Hematopoietic multipotent progenitor cell treated with erythropoietin and hydrocortisone succinate and interleukin-3 and kit ligand, for 17 days (in vitro differentiated cells): ENCODE measurements at places on chromosomes 3 and 15.

- DNase-seq = peak; percentile 92
Observed at GRCh38 chr3:143973259-143974021, 1.8 kb downstream of the DIPK2A start.

DNA sequence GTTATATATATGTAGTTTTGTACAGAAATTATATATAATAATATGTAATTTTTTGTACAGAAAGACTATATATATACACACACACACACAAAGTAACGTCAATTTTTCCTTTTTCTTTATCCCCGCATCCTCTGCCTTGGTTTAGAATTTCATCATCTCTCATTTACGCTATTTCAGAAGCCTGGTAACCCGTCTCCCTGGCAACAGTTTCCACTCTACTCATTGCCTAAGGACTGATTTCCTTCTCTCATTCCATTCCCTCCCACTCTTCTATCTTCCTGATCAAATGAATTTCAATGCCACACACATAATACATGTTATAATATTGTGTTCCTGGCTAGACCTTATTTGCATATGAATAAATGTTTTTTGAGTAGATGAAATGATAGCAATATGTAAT is 47.8 kb upstream of the NDN start:
- no peak for DNase-seq

GRCh38 chr3:39934696-39935095 is 125.3 kb downstream of the MYRIP start:
- no peak for DNase-seq

GRCh38 chr3:143276592-143276991 is 157.0 kb downstream of the CHST2 start:
- no peak for DNase-seq
